ENCODE measurements at places on chromosomes 16 and 17.

- DNase-seq, result no peak
These were observed 24.3 kb downstream of the USP43 start for GRCh38 chr17:9669551-9670008.

GRCh38 chr17:39813631-39814030 is 50.5 kb downstream of the IKZF3 start:
- DNase-seq, result no peak

DNA sequence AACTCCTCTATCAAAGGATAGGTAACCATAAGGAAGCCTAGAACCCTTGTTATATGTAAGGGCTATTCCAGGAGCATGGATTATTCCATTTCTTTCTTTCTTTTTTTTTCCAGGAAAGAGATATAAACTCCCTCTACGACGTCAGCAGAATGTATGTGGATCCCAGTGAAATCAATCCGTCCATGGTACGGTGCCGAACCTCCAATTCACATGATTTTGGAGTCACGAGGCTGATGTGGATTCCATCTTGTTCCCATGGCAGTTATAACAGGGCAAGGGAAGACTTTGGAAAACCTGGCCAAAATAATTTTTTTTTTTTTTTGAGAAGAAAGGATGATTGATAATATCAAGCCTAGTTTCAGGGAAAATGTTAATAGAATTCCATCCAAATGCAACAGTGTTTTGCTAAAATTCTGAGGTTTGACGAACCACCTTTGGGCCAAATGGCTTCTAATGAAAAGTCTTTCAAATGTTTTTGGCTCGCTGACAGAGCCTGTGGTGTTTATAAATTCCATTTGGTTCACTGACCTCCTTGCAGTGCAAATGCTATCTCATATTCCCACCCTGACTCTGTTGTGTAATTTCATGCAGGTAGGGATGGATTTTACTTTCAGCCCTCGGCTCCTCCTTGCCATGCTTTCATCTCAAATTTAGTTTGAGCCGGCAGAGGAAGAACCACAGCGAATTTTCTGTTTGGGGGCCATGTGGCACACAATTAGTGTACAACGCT is 90.0 kb downstream of the SDR42E1 start:
- no peak for DNase-seq

DNA sequence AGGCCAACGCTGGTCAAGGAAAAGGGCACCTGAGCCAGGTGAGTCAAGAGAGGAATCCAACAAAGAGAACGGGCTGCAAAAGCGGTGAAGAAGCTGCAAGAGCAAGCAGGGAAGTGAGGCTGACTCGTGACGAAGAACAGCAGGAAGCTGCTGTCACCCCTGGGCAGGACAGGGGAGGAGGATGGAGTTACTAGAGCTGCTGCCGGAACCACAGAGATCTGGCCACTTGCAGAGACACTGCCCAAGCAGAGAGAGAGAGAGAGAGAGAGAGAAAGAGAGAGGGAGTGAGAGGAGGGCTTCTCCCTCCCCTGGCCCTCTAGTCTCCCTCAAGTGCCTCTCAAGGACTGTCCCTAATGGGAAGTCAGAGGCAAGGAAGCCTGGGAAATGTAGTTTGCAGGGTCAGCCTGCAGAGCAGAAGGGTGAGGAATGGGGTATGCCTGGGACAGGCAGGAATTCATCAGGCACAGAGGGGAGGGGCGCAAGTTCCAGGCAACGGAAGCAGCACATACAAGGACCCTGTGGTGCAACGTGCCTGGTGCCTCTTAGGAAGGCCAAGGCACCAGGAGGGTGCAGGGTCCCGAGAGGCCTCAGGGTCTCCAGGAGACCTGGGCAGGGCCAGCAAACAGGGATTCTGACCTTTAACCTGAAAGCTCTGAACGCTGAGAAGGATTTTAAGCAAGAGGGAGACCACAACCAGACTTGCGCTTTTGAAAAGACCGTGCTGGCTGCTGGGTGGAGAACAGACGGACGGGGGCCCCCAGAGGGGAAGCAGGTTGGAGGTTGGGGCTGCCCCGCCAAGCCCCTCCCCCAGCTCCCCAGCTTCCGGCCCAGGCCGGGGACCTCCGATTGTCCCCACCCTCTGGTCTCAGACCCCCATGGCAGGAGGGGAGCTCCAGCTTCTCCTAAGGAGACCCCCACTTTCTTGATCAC is 45.8 kb upstream of the CIBAR2 start:
- DNase-seq, result no peak

DNA sequence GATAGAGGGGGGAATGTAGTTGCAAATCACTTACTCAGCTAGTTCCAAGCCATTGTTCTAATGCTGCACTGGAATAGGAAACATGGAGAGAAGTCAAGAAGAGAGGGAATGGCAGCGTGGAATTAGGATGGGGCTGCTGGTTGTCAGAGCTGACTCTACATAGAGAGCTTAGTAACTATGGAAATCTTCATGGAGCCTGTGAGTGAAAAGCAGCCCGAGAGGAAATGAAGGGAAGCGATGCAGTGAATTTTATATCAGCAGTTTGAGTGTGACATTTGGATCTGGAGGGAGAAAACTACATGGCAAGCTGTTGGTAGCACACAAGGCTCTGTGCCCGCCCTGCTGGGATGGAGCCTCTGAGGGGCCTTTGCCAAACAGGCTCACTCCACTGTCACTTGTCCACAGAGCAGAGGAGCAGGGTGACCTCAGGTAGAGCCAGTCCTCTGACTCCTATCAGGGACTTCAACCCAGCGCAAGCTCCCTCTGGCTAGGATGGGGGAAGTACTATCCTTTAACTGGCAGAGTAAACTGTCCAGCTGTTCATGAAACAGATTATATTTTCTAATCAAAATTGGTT is 27.9 kb upstream of the PMFBP1 start:
- no peak for DNase-seq

DNA sequence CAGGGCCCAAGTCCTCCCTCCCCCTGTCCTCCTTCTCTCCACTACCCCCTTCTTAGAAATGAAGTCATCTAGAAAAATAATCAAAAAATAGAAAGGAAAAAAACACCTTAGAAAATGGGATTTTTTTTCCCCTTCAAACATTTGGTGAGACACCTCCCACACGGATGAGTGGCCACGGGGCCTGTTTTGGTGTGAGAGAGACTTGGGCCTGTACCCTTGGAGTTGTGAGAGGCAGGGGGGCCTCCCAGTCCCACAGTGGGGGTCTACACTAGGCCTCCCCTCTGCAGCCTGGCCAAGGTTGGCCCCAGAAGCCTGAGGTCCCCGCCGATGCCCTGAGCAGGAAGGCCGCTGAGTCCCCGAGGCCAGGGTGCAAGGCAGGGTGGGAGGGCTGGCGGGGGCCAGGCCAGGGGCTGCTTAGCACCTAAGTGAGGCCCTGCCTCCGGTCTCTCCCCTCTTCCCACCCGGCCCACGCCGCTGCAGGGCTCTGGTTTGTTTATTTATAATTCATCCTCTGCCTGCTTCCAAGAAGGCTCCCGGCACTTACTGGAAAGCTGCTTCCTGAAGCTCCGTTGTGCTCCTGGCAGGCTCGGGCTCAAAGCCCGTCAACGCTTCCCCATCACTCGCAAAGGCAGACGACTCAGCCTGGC is 26.4 kb downstream of the NPTX1 start:
- DNase-seq, result no peak

- DNase-seq, result no peak
These were observed 1.8 kb upstream of the FBRS start for GRCh38 chr16:30656388-30656787.

GRCh38 chr17:59366773-59367656 is 35.6 kb downstream of the YPEL2 start:
- no peak for DNase-seq

GRCh38 chr17:21545064-21545463 is 147.3 kb upstream of the KCNJ18 start:
- no peak for DNase-seq

DNA sequence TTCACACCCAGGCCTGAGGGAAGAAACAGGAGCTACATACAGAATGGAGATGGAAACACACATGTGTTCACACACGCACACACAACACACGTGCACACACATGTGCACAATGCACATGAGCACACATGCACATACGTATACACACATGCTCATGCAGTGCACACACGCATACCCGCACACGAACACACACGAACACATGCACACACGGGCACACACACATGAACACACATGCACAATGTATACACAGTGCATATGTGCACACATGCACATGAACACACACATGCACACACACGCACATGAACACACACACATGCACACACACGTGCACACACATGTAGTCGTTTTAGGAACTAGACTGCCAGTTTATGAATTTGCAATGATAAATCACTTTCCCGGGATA is 49.3 kb upstream of the CDR2 start:
- no peak for DNase-seq

DNA sequence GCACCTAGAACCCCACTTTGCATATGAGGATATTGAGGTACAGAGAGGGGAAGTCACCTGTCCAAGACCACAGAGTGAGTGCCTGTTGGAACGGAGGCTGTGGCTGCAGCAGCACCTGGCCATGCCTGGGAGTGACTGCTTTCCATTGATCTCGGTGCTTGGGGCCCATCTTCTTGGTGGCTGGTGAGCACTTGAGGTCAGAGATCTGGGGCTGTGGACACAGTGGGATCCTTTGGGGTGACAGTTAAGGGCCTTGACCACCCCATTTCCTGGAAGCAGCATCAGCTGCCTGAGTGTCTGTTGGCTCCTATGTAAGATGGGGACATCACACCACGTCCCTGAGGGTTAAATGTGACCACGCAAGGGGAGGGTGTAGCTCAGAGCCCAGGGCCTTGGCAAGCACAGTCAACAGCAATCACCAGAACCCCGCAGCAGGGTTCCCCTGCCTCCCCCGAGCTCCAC is 111.7 kb downstream of the IRF8 start:
- DNase-seq, result no peak

DNA sequence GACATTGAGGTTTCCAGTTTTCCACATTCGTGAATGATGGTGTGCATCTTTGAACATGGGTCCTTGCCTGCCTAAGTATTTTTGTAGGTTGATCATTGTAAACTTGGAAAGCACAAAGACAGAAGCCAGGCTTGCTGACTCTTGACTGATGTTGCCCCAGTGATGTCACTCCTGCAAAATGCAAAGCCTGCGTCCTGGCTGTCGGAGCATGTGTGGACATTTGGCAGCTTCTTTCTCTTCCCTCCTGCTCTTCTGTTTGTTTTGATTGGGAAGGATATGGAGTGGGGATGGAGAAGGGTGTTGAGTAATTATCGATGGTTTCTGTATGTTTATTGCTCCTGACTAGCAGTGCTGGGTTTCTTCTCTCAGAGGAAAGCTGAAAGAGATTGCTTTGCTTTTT is 3.2 kb downstream of the NDE1 start:
- DNase-seq, result no peak

DNA sequence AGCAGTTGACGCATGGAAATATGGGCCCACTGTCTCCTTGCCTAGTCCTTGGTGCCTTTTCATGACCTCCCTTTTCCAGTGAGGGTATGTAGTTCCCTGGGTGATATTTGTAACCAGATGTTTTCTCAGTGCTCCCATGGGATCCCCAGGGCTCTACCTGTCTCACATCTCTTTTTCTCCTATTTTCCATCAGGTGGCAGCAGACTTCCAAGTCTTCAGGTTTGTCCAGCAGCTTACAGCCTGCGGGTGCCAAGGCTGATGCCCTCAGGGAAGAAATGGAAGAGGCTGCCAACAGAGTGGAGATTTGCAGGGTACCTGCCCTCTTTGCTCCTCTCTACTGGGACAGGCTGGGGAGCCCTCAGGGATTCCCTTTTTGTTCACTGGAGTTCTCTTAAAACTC is 89.1 kb downstream of the ELAC2 start:
- DNase-seq, result no peak

- no peak for DNase-seq
These were observed 574.7 kb downstream of the KCNJ18 start for GRCh38 chr17:22267019-22267418.

DNA sequence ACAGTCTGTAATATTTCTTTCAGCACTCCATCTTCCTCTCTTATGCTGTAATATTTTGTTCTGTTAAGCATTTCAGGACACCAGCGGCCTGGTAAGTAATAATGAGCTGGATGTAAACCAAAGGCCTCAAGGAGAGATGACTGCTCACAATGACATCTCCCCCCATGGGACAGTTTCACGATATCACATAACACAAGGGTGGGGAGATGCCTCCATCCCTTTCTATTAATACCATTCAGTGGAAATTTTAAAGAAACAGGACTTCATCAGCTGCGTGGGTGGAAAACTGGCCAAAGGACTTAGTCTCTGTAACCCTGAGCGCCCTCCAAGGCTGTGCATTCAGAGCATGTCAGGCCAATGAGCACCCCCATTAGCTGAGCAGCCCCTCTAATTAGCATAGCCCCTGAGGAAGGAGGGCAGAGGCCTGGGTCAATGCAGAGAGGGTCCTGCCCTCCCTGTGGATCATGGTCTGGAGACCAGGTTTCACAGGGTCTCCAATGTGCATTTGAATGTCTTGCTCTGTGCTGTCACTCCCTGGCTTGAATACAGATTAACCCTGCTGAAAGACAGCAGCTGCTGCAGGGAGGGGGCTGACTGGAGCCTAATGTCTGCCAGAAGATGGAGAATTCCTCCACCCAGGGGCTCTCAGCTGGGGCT is 156.4 kb downstream of the HS3ST2 start:
- no peak for DNase-seq

DNA sequence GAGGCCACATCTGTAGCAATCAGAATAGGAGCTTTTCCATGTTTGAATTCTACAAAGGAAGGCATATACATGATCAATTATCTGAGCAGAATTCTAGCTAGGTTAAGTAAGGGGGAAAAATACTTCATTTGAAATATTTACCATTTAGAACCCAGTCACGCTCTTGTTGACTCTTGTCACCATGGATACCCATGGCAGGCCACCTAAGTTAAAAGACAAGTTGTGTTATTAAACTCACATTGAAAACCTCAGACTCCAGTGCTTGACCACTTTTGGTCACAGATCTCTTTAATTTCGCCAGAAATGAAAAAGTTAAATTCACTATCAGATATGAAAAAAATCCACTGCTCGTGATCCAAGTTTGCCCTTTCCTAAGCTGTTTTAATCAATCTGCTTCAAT is 4.1 kb downstream of the DDX5 start:
- no peak for DNase-seq

DNA sequence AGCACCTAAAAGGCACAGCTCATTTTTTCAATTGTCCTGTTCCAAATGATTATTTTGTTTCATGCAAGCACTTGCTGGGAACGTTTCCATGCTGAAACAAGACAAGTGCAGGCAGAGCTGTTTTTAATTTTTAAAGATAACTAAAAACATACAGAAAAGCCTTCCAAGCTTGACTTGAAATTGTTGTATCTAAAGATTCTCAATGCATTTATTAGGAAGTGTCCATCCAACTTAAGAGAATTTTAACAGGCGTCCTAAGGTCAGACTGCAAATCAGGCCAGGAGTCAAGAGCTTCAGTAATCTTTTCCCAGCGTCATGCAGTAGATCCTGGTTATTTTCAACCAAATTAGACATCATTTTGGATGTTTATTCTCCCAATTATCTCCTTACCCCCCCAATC is 702.8 kb downstream of the KCNJ2 start:
- no peak for DNase-seq

GRCh38 chr17:794876-795275 is 12.7 kb downstream of the MRM3 start:
- DNase-seq, result peak; percentile 81
